ENCODE measurements at places on chromosomes 13 and 19.
A peak's percentile ranks its signal among the peaks of the same experiment; 100 is the strongest.

DNA sequence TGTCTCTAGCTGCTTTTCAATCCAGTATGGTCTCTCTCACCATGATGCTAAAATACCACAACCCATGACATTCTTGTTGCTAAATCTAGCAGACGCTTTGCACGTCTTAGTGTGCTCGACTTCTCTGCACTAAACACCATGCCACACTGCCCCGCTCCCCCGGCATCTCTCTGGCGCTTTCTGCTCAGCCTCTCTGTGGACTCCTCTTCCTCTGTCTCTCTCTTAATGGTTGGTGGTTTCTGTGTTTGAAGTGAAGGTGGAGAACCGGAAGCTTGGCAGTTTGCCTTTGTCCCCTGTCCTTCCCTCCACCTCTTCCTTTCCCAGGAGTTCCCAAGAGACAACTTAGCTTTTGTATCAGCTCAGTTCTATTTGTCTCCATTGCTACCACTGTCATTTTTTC, 8.8 kb downstream of the ERCC5 start:
- no peak for DNase-seq

GRCh38 chr13:109162248-109163036, 533.0 kb downstream of the MYO16 start:
- DNase-seq, result peak; percentile 18

DNA sequence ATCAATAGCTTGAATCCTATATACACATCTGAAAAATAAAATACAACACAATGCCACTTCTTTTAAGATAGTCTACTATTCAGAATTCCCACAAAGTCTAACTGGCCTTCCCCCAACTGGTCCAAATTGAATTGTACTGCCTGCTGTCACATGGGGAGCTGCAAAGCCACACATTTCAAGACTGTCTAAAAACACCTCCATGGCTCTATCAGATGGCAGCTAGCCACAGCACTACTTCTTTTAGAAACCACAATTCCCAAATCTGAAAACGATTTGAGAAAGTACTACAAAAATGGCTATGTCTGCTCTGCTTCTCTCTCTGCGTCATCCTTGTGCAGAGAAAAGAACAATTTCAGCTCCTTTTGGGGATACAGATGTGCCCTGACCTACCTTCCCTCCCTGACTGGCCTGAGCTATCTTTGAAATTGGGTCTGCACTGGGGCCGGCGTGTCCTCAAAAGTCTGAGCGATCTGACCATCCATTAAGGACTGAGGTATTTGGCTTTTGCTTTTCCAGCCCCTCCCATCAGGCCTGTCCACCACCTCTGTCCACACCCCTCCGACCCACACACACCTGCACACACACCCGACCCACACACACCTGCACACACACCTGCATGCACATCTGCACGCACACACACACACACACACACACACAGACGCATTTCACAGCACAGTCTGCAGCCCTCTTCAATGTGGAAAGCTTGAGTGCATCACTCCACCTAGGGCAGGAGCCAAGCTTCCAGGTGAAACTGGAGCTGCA, 68.6 kb upstream of the IPO5 start:
- no peak for DNase-seq

DNA sequence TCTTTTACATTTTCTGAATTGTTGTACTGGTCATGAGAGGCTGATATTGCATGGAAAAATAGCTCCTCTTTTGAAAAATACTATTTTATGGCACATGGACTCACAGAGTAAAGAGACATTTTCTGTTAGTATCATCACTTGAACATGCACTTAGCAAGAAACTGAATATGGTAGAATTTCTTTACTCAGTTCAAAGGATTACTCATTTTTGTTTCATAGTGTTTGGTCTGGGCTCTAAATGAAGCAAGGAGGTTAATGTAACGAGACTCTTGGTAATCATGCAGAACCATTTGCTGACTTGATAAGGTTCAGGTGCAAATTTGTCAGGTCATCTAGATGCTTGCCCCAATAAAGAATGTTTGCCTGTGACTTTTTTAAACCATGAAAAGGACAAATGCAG, 63.2 kb downstream of the GPC6 start:
- no peak for DNase-seq

DNA sequence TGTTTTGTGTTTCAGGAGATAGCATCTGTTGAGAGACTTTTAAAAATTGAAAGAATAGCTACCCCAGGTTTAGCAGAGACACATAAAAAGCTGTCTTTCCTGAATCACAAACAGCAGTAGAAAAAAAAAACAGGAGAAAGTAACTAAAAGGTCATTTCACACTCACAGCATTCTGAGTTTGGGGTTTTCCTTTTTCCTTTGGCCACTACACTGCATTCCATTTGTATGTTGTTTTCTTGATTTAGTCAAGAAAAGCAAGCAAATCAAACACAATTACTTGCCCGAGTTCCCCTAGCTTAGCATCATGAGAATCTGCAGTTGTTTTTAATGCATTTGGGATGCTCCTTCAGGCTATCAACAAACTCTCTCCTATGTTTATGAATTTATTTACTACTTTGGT, 161.0 kb downstream of the KCTD12 start:
- DNase-seq, result no peak

DNA sequence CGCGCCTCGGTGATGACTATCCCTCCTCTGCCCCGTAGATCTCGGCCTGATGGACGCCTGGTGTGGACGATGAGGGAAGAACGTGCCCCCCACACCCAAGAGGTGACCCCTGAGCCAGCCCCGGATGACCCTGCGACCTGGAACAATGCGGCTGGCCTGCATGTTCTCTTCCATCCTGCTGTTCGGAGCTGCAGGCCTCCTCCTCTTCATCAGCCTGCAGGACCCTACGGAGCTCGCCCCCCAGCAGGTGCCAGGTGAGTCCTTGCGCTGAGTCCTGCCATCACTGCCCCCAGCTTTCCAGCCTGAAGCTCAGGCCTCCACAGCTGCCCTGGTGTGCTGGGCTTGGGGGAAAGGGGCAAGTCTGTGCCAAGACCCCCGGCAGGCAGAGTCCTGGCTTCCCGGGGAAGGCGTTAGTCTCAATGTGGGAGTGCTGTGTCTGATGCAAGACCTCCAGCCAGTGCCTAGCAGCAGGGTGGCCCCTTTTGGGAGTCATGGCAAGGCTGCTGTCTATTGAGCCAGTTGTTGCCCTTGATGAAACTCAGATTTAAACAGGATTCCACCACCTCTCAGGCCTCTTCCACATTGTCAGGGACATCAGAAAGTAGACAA, 67.5 kb downstream of the CHST8 start:
- no peak for DNase-seq

DNA sequence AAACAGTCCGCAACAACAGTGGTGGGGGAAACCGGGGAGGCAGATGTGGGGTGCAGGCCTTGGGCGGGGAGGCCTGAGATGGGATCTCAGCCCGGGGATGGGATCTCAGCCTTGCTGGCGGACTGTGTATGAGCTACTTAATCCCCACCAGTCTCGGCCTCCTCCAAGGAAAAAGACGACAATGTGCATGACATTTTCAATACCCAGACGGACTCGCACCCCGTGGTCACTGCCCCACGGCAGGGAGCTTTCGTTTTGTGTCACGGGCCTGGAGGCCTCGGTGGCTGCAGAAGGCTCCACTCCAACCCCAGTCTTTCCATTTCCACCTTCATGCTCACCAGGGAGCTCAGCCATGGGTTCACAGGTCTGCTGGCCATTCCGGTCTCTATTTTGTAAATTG, 25.5 kb downstream of the GRTP1 start:
- no peak for DNase-seq

- no peak for DNase-seq
Measured at GRCh38 chr13:41515491-41516139, 58.3 kb downstream of the RGCC start.

DNA sequence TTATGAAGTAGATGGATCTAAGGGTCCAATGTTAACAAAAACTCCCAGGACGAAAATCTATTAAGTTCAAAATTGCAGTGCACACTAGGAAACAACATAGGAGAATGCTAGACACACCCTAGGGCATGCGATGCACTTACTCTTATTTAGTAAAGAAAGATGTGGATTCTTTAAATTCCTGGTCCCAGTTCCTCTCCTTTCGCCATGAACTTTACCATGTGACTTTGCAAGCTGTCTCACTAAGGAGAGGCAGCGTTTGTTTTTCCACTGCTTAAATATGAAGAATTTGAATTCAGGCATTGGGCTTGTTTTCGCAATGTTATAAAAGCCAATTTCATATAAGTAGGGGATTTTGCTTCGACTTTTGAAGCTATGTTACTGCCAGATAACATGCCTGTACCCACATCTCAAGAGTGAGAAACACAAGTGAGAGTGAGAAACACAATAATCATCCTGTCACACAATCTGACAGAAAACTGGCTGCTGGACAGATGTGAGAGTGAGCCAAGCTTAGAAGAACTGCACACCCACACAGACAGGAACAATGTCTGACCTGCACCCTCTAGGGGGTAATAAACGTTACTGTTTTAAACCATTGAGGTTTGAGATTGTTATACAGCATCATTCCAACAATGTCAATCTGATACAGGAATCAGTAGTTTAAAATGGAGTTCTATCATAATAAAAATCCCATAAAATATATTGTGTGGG, 1308.4 kb downstream of the SLITRK5 start:
- DNase-seq, result no peak

GRCh38 chr19:39825093-39825463, 8.9 kb downstream of the DYRK1B start:
- no peak for DNase-seq

GRCh38 chr13:32417995-32418394, 9.9 kb downstream of the N4BP2L1 start:
- no peak for DNase-seq

GRCh38 chr13:41641429-41641828, 184.1 kb downstream of the RGCC start:
- no peak for DNase-seq

DNA sequence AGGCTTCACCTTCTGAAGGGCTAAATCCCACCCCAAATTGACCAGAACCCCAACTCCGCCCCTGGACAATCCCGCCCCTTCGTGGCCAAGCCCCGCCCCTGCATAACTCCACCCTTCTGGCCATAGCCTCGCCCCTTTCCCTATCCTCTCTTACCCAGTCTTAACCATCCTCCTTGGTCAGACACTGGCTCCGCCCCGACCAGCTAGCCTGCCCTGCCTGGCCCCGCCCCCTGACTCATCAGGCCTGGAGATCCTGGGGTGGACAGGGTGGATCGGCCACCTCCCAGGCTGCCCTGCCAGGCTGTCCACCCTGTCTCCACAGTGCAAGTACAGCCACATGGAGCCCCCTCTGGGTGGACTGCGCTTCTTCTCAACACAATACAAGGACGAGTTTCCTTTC, 8.0 kb upstream of the ZNF358 start:
- no peak for DNase-seq

DNA sequence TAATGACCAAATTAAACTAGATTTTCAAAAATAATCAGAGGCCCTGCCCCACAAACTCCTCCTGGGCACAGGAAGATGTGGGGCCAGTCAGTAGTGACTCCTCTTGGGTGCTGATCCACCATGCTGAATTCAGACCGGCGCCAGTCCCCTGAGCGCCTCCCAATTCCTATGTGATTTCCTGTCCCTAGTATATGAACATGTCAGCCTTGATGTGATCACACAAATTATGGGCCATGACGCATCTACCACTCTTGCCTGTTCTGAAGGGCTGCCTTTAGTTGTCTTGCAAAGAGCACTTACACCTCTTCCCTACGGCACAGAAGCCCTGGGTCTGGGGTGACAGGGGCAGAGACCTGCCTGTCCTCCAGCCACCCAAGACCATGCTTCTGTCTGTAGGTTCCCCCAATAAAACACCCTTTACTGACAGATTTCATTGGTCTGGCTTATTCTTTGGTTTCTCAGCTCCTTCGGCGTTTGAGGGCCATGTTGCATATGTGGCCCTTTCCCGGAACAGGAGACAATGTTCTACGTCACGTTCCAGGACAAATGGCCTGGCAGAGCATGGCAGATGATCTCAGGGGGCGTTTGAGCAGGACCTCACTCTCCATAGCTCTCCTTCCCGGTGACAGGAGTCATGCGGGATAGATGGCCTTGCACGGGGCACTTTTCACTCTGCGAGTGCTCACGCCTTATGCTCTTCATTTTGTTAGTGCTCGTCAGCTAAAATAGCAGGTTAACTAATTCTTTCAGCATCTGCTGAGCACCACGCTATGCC, 5.6 kb upstream of the ATP11A start:
- DNase-seq, result no peak

DNA sequence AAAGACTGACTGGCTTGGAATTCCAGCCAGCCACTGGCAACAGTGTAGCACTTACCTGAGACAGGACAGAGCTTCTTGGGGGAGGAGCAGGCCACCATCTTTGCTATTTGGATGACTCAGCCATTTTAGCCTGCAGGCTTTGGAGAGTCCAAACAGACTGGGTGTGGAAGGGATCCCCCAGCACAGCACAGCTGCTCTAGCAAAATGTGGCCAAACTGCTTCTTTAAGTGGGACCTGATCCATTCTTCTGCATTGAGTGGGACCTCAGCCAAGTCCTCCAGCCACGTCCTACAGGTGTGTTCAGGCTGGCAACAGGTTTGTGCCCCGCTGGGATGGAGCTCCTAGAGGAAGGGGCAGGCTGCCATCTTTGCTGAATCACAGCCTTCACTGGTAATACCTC, 80.0 kb downstream of the NDFIP2 start:
- DNase-seq, result no peak

- DNase-seq, result no peak
Measured at GRCh38 chr19:3701200-3701599, 932 bp upstream of the PIP5K1C start.

DNA sequence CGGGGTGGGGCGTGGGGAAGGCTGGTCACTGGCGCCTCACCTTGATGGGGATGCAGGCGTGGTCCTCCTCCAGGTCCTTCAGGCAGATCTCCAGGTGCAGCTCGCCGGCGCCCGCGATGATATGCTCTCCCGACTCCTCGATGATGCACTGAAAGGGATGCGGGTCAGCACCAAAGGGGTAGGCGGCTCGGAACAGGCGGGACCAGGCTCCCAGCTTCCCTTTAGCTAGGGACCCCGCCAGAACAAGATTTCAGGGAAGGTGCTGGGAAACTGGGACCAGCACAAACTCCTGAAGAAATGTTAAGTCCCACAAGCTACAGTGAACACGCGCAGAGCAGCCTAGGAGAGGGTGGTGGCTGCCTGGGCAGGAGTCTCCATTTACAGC, 6.0 kb downstream of the EEF2 start:
- no peak for DNase-seq

DNA sequence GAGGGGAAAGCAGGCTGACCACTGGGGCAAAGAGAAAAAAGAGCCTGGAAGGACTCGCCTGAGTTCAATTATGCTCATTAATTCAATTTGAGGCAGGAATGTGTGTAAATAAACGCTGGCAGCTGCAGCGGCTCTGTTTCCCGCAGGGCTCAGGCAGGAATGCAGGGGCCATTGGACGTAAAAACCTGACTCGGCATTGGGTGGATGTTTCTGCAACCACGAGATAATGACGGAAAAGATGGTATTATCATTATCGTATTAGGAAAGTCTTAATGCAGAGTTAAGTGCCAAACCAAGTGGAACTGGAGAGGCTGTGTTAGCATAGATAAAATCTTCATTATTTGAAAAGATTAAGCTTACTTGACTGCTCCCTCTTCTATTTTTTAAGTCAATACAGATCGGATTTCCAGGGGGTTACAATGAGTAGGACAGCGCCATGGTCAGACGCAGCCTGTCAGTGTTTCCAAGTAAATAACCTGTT, 169.8 kb downstream of the SHISA2 start:
- no peak for DNase-seq

GRCh38 chr13:59172076-59172475, 991.7 kb downstream of the DIAPH3 start:
- DNase-seq, result no peak

GRCh38 chr13:100827489-100828176, 153.0 kb upstream of the TMTC4 start:
- no peak for DNase-seq

- no peak for DNase-seq
Measured at GRCh38 chr13:96214824-96215445, 125.0 kb downstream of the HS6ST3 start.

GRCh38 chr13:19861762-19862161, 1.7 kb downstream of the ZMYM5 start:
- DNase-seq, result no peak

- DNase-seq, result no peak
Measured at GRCh38 chr13:37869506-37869755, 141 bp downstream of the TRPC4 start.

Measured in stimulated activated CD4-positive, alpha-beta T cell treated with anti-CD3 and anti-CD28 coated beads, Interleukin-15, amount 100 ng/mL, for 48 hours (primary cell).